HS-5 (cell line): ENCODE measurements at places on chromosomes 5 and 9.

- DNase-seq: no peak
Observed at GRCh38 chr5:141878186-141878710, at the start of gene PCDH1. Gene PCDH1, minus strand, starts transcription at chr5:141878410. Its CDS starts 148 bp downstream, at chr5:141878262.

DNA sequence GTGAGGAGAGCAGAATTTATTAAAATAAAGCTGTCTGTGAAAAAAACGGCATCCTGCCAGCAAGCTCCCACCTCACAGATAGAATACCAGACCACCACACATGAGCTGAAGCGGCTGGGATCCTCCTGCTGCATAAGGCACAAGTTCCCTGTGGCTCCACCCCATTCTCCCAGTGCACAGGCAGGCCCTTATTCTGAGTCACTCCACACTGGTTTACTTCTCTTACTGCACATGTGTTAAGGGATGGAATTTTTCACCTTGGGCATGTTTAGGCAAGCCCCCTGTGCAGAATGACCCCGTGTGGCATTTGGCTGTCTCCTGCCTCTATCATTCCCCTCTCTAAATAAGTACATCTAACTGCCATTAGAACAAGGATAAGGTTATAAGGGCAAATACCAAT is 115.0 kb upstream of the ELAVL2 start:
- DNase-seq: no peak

DNA sequence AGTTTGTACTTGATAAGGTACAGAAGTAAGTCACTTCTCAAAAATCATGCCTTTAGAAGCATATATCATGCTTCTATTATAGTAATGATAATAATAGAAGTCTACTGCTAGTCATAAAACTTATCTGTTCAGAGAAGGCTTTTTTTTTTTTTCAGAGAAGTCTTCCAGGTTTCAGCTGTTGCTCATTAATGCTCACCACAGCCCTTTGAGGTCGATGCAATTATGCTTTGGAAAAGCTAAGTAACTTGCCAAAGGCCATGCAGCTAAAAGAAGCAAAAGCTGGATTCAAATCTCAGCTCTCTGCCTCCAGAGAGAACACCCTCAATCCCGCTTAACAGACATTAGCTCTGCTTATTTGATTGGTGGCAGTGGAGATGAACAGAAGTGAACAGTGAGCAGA is 150.8 kb downstream of the DOCK8 start:
- no peak for DNase-seq

- DNase-seq: no peak
Observed at GRCh38 chr9:3124001-3124400, 280.1 kb upstream of the PUM3 start.

- no peak for DNase-seq
Observed at GRCh38 chr9:37656936-37657335, 6.2 kb downstream of the FRMPD1 start.

- DNase-seq: no peak
Observed at GRCh38 chr5:149724884-149725283, 5.2 kb upstream of the PPARGC1B start.
